Activated CD8-positive, alpha-beta memory T cell treated with anti-CD3 and anti-CD28 coated beads, Interleukin-2, amount 10 ng/mL, durations not matched to agents 7 days and 5 days (primary cell): ENCODE measurements at places on chromosomes 7 and 10. TPM values are rescaled to one million over a fixed set of nuclear protein-coding genes. Genes with fewer than 3 reads are reported as not detected.
A peak's percentile ranks its signal among the peaks of the same experiment; 100 is the strongest.

MNX1 gene
- total RNA-seq, result not detected

ORC5 gene
- 22.0 TPM for total RNA-seq

PLA2G12B gene
- not detected for total RNA-seq

BAIAP2L1 gene
- 1.4 TPM for total RNA-seq

PILRA gene
- 3.4 TPM for total RNA-seq

DYDC1 gene
- not detected for total RNA-seq

ARID5B gene
- 35.9 TPM for total RNA-seq

LYZL2 gene
- total RNA-seq, result not detected

DNA sequence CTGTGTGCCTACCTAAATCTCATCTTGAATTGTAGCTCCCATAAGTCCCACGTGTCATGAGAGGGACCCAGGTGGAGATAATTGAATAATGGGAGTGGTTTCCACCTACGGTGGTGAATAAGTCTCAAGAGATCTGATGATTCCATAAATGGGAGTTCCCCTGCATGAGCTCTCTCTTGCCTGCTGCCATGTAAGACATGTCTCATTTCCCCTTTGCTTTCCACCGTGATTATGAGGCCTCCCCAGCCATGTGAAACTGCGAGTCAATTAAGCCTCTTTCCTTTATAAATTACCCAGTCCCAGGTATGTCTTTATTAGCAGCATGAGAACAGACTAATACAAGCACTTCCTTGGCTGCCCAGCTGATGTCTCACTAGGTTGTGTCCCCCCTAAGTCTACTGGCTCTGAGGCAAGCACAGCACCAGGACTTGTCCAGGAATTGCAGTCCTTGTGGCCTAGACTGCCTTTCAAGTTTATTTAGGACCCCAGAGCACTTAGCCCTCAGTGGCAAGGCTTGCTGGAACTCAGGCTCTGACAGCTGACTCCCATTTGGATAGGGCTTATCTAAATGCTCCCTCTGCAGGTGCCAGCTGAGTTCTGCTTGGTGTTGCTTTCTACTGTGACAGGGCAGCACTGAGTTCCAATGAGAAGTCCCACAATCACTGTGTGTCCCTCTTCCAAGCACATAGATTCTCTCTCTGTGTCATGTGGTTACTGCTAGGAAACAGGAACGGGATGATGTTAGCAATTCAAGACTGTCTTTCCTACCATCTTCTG lies 59.0 kb upstream of the TAS2R16 start:
- H3K4me3 ChIP-seq, result no peak overlapping the region
- H3K27ac ChIP-seq, result no peak overlapping the region
- no peaks in the 10 kb centered on the region for H3K4me1 ChIP-seq
- H3K27me3 ChIP-seq, result no peaks in the 10 kb centered on the region
- no peaks in the 10 kb centered on the region for H3K36me3 ChIP-seq

- peaks cover 61% of the 10 kb centered on the region for H3K4me1 ChIP-seq
- DNase-seq, result no peak
- H3K27me3 ChIP-seq, result no peaks in the 10 kb centered on the region
- H3K4me3 ChIP-seq, result peak overlapping the region; percentile 9
- H3K36me3 ChIP-seq, result peaks cover 37% of the 10 kb centered on the region
Observed at GRCh38 chr10:61986788-61987492, 85.4 kb downstream of the ARID5B start.

- H3K27me3 ChIP-seq, result no peaks in the 10 kb centered on the region
- DNase-seq, result no peak
- no peaks in the 10 kb centered on the region for H3K4me1 ChIP-seq
- no peak overlapping the region for H3K27ac ChIP-seq
- H3K36me3 ChIP-seq, result peaks cover 1% of the 10 kb centered on the region
Observed at GRCh38 chr10:31018962-31019361, 12.7 kb downstream of the ZNF438 start.

DNA sequence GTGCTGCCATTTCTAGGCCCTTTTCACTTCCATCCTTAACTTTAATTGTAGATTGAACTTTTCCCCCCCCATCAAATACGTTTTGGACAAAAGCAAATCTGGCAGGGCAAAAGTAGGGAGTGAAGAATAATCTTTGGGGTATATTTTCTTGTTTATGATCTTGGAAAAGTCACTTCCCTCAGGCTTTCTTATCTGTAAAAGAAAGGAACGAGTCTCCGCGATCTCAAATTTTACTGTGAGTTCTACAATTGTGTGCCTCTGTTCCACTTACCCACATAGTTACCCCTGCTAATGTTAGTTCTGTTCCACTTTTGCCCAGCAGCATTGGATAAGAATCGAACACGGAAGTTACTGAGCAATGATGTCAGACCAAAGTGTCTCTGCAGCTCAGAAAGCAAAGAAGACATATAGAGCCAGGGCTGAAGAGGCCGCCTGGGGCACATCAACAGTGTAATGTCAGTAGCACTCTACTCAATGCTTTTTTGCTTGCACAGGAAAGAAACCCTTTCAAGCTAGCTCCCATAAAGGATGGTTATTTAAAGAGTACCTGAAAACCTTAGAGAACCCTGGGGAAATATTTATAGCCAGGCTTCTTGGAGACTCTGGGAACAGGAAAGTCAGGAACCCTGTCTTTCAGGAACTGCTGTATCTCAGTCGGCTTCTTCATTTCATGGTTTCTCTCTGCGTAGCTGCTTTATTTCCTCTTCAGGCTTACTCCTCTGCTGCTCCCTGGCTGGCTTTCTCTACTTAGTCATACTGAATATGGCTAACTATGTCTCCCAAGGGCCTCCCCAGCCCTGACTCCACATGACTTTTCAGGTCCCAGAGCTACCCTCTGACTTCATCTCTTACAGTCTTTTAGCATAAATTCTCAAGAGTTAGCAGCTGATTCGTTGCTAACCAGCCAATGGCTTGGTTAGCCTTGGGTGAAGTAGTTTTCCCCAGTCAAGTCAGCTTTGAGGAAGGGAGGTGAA lies 123.7 kb upstream of the FAM3C start:
- H3K4me1 ChIP-seq, result peaks cover 31% of the 10 kb centered on the region
- DNase-seq, result no peak
- no peak overlapping the region for H3K4me3 ChIP-seq
- no peaks in the 10 kb centered on the region for H3K27me3 ChIP-seq

GRCh38 chr10:13808556-13809391 lies 222.0 kb downstream of the PRPF18 start:
- peaks cover 2% of the 10 kb centered on the region for H3K4me1 ChIP-seq
- no peaks in the 10 kb centered on the region for H3K36me3 ChIP-seq
- no peak for DNase-seq
- no peak overlapping the region for H3K27ac ChIP-seq
- H3K4me3 ChIP-seq, result no peak overlapping the region

GRCh38 chr10:64358907-64359306 lies 837.7 kb downstream of the REEP3 start:
- no peak overlapping the region for H3K4me3 ChIP-seq
- no peaks in the 10 kb centered on the region for H3K4me1 ChIP-seq
- no peak overlapping the region for H3K27ac ChIP-seq
- no peak for DNase-seq
- H3K27me3 ChIP-seq, result no peaks in the 10 kb centered on the region

GRCh38 chr10:132467464-132468149 lies 70.0 kb upstream of the INPP5A start:
- peaks cover 12% of the 10 kb centered on the region for H3K27me3 ChIP-seq
- H3K27ac ChIP-seq, result no peak overlapping the region
- DNase-seq, result no peak
- H3K4me1 ChIP-seq, result no peaks in the 10 kb centered on the region
- H3K36me3 ChIP-seq, result no peaks in the 10 kb centered on the region
- H3K4me3 ChIP-seq, result no peak overlapping the region

DNA sequence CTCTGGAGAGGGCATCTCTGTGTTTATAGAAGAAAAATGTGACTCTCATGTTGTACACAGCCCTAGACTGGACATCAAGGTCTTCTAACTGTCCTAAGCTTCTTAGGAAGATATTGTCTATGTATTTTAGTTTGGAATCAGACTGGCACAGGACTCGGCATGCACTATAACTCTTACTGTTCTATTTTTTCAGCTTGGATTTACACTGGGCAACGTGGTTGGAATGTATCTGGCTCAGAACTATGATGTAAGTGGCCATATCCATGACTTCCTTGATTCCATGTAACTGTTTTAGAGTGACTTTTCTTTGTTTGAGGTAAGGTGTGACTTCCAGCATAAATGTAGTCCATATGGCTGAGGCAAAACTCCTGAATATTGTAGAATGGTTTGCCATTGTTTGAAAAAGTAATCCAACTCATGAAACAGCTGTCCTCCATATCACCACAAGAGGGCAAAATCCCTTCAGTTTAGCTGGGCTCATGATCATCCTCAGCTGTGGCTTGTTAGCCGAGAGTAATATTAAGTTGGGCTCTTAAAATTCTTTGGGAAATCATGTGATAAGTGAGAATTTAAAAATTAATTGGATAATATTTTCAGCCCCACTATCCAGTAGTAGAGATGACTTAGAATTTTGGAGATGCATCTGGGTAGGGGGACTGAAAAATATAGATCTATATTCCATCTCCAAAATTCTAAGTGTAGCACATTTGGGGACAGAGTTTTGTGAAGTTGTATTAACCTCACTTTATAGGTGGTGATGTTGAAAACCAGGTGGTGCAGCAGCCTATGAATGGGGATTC lies 10.4 kb downstream of the STMP1 start:
- H3K4me3 ChIP-seq, result no peak overlapping the region
- H3K27me3 ChIP-seq, result no peaks in the 10 kb centered on the region
- peaks cover 20% of the 10 kb centered on the region for H3K36me3 ChIP-seq

DNA sequence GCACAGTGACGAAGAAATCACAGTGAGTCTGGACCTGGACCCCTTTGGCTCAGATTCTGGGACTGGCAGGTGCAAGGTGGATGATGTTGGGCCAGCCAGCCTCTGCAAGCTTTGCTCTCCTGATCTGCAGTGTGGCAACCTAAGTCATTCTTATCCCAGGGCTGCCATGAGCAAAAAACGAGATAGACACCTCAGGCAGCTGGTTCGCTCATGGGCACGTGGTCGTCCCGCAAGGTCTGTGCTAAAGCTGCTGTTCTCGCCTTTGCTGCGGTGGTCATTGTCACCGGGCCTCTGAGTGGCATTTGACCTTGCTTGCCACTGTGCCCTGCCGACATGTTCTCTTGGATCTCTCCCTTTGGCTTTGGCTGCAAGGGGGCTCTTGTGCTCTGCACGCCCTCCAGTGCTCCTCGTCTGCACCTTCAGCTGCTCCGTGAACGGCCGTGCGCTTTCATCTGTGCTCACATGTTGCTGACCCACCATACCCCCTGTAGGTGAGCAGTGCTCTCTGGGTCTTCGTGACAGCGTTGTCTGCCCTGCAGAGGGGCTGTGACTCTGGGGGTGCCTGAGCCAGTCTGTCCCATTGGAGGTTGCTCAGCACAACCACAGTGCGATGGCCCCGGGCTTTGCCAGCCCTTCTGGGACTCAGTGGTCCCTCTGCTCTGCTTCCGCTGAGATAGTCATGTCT lies 317.0 kb downstream of the GLRX3 start:
- H3K27me3 ChIP-seq, result no peaks in the 10 kb centered on the region
- H3K27ac ChIP-seq, result no peak overlapping the region
- H3K36me3 ChIP-seq, result no peaks in the 10 kb centered on the region
- H3K4me1 ChIP-seq, result no peaks in the 10 kb centered on the region
- H3K4me3 ChIP-seq, result no peak overlapping the region

DNA sequence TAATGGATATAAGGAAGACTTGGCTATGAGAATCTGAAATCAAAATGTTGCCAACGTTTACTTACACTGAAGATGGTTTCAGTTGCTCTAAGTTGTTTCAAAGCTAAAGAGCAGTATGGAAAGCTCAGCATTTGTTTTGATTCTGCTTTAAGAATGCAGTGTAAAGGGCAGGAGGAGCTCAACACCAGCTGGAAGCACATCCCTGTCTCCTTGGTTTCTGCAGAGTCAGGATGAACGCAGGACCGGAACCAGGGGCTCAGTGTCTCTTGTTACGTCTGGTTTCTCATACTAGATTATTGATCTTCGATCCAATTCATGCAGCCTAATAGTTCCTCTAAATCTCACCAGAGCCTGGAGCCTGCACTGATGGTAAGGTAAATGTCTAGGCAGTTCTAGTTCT lies 24.1 kb downstream of the ZRANB1 start:
- no peak overlapping the region for H3K27ac ChIP-seq
- H3K27me3 ChIP-seq, result no peaks in the 10 kb centered on the region
- peaks cover 17% of the 10 kb centered on the region for H3K36me3 ChIP-seq

GRCh38 chr7:69232445-69233376 lies 365.6 kb upstream of the AUTS2 start:
- no peaks in the 10 kb centered on the region for H3K27me3 ChIP-seq
- DNase-seq, result no peak
- no peaks in the 10 kb centered on the region for H3K4me1 ChIP-seq
- no peak overlapping the region for H3K27ac ChIP-seq
- H3K36me3 ChIP-seq, result no peaks in the 10 kb centered on the region

DNA sequence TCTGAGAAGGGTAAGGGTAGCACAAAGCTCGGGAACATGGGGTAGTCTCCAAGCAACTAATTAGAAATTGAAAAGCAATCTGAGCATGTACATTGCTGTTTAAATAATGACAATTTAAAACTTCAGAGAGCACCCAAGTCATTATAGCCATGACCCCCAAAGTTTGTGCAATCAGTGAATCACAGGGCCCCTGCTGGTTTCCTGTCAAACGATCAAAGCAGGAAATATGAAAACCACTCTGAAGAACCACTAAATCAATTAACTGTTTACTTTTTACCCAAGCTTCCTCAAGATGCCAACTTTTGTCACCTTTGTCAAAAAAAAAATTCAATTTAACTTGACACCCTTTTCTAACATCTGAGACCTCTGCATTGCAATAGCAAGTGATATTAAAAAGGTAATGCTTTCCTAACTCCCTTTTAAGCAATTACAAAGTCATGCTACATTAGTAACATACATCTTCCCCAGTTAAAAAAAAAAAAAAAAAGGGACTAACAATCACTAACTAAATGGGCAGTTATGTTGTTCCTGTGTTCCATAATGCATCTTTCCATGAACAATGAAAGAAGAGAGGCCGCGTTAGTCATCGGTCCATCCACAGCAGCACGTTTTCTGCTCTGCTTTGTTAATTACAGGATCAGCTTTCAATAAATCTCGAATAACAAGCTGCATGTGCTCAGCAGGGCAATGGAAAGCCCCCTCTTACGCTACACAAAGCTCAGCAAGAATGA lies 80.6 kb downstream of the ETV1 start:
- H3K27me3 ChIP-seq, result no peaks in the 10 kb centered on the region
- peak overlapping the region; percentile 72 for H3K27ac ChIP-seq
- DNase-seq, result peak; percentile 70
- H3K4me3 ChIP-seq, result no peak overlapping the region
- H3K36me3 ChIP-seq, result peaks cover 8% of the 10 kb centered on the region
- peaks cover 45% of the 10 kb centered on the region for H3K4me1 ChIP-seq

- peak; percentile 77 for DNase-seq
- peaks cover 58% of the 10 kb centered on the region for H3K4me1 ChIP-seq
- H3K4me3 ChIP-seq, result peak overlapping the region; percentile 88
- H3K36me3 ChIP-seq, result peaks cover 43% of the 10 kb centered on the region
Observed at GRCh38 chr10:14604181-14605142, 170.2 kb downstream of the FAM107B start.

GRCh38 chr10:11668847-11669610 lies 57.6 kb upstream of the USP6NL start:
- H3K27ac ChIP-seq, result no peak overlapping the region
- peaks cover 4% of the 10 kb centered on the region for H3K4me1 ChIP-seq
- DNase-seq, result no peak
- no peak overlapping the region for H3K4me3 ChIP-seq

- DNase-seq, result no peak
- peaks cover 37% of the 10 kb centered on the region for H3K27me3 ChIP-seq
- H3K4me3 ChIP-seq, result no peak overlapping the region
- peaks cover 5% of the 10 kb centered on the region for H3K4me1 ChIP-seq
- H3K27ac ChIP-seq, result no peak overlapping the region
Observed at GRCh38 chr10:50832171-50832751, 53.2 kb downstream of the A1CF start.

- H3K27ac ChIP-seq, result no peak overlapping the region
- no peak for DNase-seq
- H3K4me1 ChIP-seq, result no peaks in the 10 kb centered on the region
- H3K4me3 ChIP-seq, result no peak overlapping the region
- H3K27me3 ChIP-seq, result no peaks in the 10 kb centered on the region
Observed at GRCh38 chr10:84988011-84988410, 659.6 kb downstream of the CCSER2 start.
